Kidney (tissue), 22 donors: ENCODE measurements at places on chromosomes 13 and 19. TPM values are rescaled to one million over a fixed set of nuclear protein-coding genes. Genes with fewer than 3 reads are reported as not detected.

Gene ZNF534
- not detected for total RNA-seq

Gene RNF17
- total RNA-seq = not detected

Gene FCER2
- 1.0 TPM for total RNA-seq

Gene CLDN10
- 144 TPM for total RNA-seq

Gene PGLYRP1
- not detected for total RNA-seq

Gene DCLK1
- 8.3 TPM for total RNA-seq

Gene GIPR
- 3.3 TPM for total RNA-seq

Gene GPR183
- total RNA-seq = 11.8 TPM

Gene CLEC4G
- 0.72 TPM for total RNA-seq

Gene FGF22
- total RNA-seq = 0.19 TPM

Gene CDC42EP5
- total RNA-seq = 29.9 TPM

GRCh38 chr19:19119325-19120237 lies 18.7 kb downstream of the TMEM161A start:
- no peaks in the 10 kb centered on the region for H3K36me3 ChIP-seq
- no peaks in the 10 kb centered on the region for H3K4me1 ChIP-seq
- H3K27ac ChIP-seq = peak overlapping the region; percentile 47
- no peak overlapping the region for H3K4me3 ChIP-seq
- no peak for DNase-seq
- no peaks in the 10 kb centered on the region for H3K27me3 ChIP-seq

DNA sequence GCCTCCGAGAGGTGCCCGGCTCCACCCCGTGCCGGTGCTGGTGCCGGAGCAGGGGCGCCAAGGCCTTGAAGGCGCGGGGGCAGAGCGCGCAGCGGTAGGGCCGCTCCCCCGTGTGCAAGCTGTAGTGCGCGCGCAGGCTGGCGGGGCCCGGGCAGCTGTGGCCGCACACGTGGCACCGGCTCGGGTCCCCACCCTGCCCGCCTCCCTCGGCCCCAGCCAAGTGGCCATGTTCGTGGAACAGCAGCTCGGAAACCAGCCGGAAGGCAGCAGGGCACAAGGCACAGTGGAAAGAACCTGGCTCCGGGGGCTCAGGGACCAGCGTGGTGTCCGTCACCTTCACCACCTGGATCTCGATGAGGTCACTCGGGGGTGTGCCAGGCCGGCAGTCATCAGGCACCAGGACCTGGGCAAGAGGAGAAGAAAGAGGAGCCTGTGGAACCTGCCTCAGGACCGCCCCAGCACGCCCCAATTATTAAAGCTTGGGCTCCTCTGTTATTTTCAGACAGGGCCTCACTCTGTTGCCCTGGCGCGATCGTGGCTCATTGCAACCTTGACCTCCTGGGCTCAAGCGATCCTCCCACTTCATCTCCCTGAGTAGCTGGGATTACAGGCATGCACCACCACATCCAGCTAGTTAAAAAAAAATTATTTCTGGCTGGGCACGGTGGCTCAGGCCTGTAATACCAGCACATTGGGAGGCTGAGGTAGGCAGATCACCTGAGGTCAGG lies 2.0 kb downstream of the ZNF784 start:
- no peak overlapping the region for H3K27ac ChIP-seq
- peaks cover 6% of the 10 kb centered on the region for H3K36me3 ChIP-seq
- no peak for DNase-seq
- no peak overlapping the region for H3K4me3 ChIP-seq
- H3K27me3 ChIP-seq = no peaks in the 10 kb centered on the region
- H3K4me1 ChIP-seq = peaks cover 5% of the 10 kb centered on the region

- no peak for DNase-seq
- H3K4me3 ChIP-seq = no peak overlapping the region
- H3K27me3 ChIP-seq = no peaks in the 10 kb centered on the region
- H3K27ac ChIP-seq = no peak overlapping the region
These were observed 49.7 kb downstream of the CRTC1 start for GRCh38 chr19:18733196-18733647.

GRCh38 chr13:30805603-30806011 lies 70.3 kb downstream of the ALOX5AP start:
- DNase-seq = peak; percentile 25
- no peaks in the 10 kb centered on the region for H3K36me3 ChIP-seq
- peaks cover 3% of the 10 kb centered on the region for H3K4me1 ChIP-seq
- no peak overlapping the region for H3K4me3 ChIP-seq
- no peak overlapping the region for H3K27ac ChIP-seq

DNA sequence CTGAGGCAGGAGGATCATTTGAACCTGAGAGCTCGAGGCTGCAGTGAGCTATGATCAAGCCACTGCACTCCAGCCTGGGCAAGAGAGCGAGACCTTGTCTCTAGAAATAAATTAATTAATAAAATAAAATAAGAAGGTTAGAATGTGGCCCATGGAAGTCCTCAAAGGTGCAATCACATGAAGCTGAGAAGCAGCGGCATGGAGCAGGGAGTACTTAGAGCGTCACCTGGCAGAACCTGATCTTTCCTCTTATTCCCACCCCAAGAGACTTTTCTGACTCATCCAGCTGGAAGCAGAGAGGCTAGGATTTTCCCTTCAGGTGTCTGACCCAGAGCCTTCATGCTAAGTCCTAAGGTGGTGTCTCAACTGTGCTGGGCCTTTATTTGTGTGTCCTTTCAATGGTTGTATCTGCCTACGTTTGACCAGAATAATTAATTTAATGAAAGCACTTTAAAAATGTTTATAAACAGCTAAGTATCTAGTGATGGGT lies 8.9 kb upstream of the MRPS31 start:
- H3K4me3 ChIP-seq = no peak overlapping the region
- H3K27ac ChIP-seq = no peak overlapping the region
- DNase-seq = no peak
- no peaks in the 10 kb centered on the region for H3K4me1 ChIP-seq
- H3K27me3 ChIP-seq = no peaks in the 10 kb centered on the region

DNA sequence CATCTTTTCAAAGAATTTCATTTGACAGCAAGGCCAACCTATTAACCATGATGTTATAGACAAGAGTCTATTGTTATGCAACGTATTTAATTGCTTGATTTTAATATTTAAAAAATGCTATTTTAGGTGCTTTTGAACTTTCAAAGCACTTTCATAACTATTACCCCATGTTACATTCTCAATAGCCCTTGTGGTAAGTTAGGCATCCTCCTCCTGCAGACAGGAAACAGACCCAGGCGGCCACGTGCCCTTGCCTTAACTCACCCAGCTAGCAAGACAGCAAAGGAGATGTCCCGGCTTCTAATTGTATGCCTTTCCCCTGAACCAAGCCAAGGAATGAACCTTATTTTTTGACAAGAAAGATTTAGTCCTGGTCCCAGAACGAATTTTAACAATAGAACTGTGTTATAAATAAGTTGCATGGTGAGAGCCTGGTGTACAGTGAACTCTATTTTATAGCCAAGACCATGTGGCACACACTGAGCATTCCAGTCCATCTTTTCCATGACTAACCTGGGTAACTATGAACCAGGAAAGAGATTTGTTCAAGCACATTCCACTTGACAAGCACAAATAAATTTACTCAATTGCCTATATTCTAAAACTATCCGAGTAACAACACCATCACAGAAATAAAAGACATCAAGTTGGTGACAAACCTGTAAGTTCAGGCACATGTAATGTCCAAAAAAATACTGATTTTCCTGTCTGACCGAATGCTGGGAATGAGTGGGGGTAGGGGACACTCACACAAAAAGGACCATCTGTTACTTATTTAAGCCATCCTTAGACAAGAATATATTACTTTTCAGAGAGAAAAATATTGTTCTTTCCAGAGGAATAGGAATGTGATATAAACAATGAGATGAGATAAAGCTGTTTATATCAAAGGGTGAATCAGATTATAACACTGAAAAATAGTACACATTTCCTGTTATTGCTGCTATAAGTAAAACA lies 163.0 kb downstream of the EFNB2 start:
- no peak overlapping the region for H3K27ac ChIP-seq
- H3K36me3 ChIP-seq = no peaks in the 10 kb centered on the region
- DNase-seq = no peak

DNA sequence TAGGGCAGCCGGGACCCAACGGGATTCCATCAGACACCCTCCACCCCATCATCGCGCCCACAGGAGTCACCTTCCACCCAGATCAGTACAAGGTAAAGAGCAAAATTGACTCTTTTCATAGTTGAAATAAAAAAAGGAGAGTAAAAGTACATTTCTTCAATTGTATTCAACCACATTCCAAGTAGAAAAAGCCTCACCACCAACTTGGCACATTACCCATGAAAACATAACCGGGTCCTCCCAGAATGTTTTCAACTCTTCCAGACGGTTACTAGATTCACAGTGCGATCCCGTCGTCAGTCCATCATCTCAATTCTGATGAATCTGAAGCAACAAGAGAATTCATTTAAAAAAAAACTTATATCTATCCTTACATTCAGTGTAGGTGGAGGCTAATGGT lies 125.2 kb downstream of the RAB20 start:
- no peak for DNase-seq
- no peak overlapping the region for H3K4me3 ChIP-seq
- H3K27me3 ChIP-seq = no peaks in the 10 kb centered on the region
- no peak overlapping the region for H3K27ac ChIP-seq
- peaks cover 20% of the 10 kb centered on the region for H3K36me3 ChIP-seq

DNA sequence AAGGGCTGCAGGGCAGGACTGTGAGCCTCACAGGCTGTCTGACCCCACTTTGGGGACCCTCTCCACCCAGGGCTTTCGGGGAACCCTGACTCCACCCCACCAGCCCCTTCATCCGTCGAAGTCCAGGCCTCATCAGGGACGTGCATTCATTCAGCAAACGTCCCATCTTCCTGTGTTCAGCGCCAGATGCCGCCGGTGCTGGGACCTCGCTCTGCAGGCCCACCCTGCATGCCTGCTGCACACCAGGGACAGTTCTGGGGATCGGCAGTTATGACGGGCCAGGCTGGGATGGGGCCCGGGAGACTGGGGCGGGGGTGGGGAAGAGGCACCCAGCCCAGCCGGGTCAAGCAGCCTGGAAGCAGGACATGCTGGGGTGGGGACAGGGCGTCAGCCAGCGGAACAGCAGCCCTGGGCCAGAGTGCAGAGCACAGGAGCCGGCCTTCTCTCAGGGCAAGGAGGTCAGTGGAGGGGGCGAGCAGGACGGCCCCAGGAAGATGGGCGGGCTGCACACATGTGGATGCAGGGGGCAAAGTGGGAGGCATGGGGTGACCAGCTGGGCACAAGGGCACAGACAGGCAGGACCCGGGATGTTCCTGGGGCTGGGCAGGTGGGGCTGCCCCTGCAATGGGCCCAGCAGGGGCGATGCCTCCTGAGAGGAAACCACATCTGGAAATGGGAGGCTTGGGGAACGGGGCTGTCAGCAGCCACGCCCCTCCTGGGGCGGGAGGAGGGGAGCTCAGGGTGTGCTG lies 5.1 kb downstream of the GAMT start:
- no peak for DNase-seq
- H3K27me3 ChIP-seq = no peaks in the 10 kb centered on the region
- peaks cover 8% of the 10 kb centered on the region for H3K4me1 ChIP-seq
- no peaks in the 10 kb centered on the region for H3K36me3 ChIP-seq
- H3K27ac ChIP-seq = no peak overlapping the region

GRCh38 chr13:34381228-34381627 lies 560.8 kb upstream of the NBEA start:
- no peaks in the 10 kb centered on the region for H3K4me1 ChIP-seq
- H3K27me3 ChIP-seq = no peaks in the 10 kb centered on the region
- no peak for DNase-seq
- H3K36me3 ChIP-seq = no peaks in the 10 kb centered on the region
- H3K4me3 ChIP-seq = no peak overlapping the region
- H3K27ac ChIP-seq = no peak overlapping the region

- no peaks in the 10 kb centered on the region for H3K36me3 ChIP-seq
- no peak for DNase-seq
- no peak overlapping the region for H3K27ac ChIP-seq
These were observed 37.1 kb upstream of the LSM14A start for GRCh38 chr19:34135054-34135800.

DNA sequence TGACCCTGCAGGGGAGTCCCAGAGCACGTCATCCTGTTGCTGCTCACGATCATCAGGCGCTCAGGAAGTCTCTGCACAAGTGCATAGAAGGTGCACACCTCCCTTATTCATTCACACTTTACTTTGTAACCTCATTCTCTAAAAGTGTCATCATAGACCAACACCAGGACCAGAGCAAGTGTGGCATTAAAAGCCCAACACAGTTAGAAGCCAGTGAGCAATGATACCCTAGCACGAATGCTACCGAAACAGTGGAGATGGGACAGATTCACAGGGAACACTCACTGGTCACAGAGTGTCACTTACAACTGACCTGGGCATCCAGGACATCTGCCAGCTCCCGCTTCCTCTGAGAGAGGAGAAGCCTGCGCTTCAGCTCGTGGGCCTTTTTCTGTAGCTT lies 17.0 kb downstream of the HAUS8 start:
- no peak for DNase-seq
- no peaks in the 10 kb centered on the region for H3K4me1 ChIP-seq
- no peak overlapping the region for H3K4me3 ChIP-seq

- no peaks in the 10 kb centered on the region for H3K4me1 ChIP-seq
- no peak overlapping the region for H3K27ac ChIP-seq
- no peak for DNase-seq
- H3K36me3 ChIP-seq = no peaks in the 10 kb centered on the region
- no peaks in the 10 kb centered on the region for H3K27me3 ChIP-seq
These were observed 475.8 kb upstream of the NBEA start for GRCh38 chr13:34466301-34466700.

GRCh38 chr19:14271840-14272239 lies 65.9 kb upstream of the ADGRL1 start:
- H3K27me3 ChIP-seq = peaks cover 3% of the 10 kb centered on the region
- H3K36me3 ChIP-seq = no peaks in the 10 kb centered on the region

GRCh38 chr19:45477713-45478453 lies 10.1 kb downstream of the FOSB start:
- DNase-seq = peak; percentile 46
- H3K4me1 ChIP-seq = no peaks in the 10 kb centered on the region
- H3K4me3 ChIP-seq = peak overlapping the region; percentile 60
- no peaks in the 10 kb centered on the region for H3K36me3 ChIP-seq
- peak overlapping the region; percentile 94 for H3K27ac ChIP-seq

GRCh38 chr13:33207615-33207961 lies 78.0 kb downstream of the STARD13 start:
- peak overlapping the region; percentile 36 for H3K27ac ChIP-seq
- H3K27me3 ChIP-seq = no peaks in the 10 kb centered on the region
- no peaks in the 10 kb centered on the region for H3K36me3 ChIP-seq
- H3K4me3 ChIP-seq = no peak overlapping the region
- no peak for DNase-seq
- H3K4me1 ChIP-seq = peaks cover 14% of the 10 kb centered on the region

GRCh38 chr13:80083853-80084676 lies 256.9 kb downstream of the SPRY2 start:
- H3K27ac ChIP-seq = no peak overlapping the region
- no peaks in the 10 kb centered on the region for H3K36me3 ChIP-seq
- H3K4me1 ChIP-seq = no peaks in the 10 kb centered on the region

- H3K36me3 ChIP-seq = no peaks in the 10 kb centered on the region
- H3K4me3 ChIP-seq = no peak overlapping the region
- H3K4me1 ChIP-seq = no peaks in the 10 kb centered on the region
- no peak for DNase-seq
- no peak overlapping the region for H3K27ac ChIP-seq
- H3K27me3 ChIP-seq = no peaks in the 10 kb centered on the region
These were observed 130.6 kb downstream of the DLEU7 start for GRCh38 chr13:50712881-50713280.

GRCh38 chr19:44644402-44645016 lies 799 bp downstream of the PVR start:
- peak overlapping the region; percentile 69 for H3K27ac ChIP-seq
- H3K4me3 ChIP-seq = peak overlapping the region; percentile 68
- peaks cover 15% of the 10 kb centered on the region for H3K4me1 ChIP-seq
- no peaks in the 10 kb centered on the region for H3K27me3 ChIP-seq
